ENCODE measurements at places on chromosomes 1 and 21.

- peak; percentile 93 for DNase-seq
Observed at GRCh38 chr1:59976194-59977074, 49.9 kb upstream of the CYP2J2 start.

- DNase-seq: no peak
Observed at GRCh38 chr1:6823793-6824192, 38.5 kb downstream of the CAMTA1 start.

DNA sequence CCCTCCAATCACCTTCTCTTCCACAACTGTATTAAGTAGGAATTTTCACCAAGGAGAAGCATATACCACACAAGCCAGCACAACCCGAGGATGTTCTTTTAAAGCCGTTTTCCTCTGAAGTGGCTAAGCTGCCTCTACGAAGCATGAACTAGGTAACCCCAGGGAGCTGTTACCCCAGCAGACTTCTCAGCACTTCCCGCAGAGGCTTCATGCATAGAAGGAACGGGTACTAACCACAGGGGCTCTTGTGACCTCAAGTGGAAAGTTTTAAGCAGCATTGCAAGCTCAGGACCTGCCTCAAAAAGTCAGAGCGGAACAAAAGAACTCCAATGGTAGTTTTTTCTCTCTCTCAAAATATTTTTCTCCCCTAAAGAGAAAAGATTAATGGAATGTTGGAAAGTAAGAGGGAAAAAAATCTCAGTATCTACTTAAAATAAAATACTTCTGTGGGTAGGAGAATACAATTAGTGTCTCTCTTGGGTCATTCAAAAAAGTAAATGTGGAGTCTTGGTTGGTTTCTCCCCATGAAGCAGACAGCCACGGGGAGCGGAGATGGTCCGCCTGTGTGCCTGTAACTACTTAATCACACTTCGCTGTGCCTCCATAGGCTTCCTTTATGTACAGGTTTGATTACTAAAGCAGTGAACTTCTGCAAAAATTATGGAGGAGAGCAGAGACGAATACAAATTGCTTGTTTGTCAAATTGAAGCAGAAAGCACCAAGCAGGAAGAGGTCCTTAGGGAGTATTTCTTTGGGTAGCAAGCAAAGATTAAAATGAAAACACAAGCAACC lies 40.9 kb downstream of the STX6 start:
- DNase-seq: no peak

DNA sequence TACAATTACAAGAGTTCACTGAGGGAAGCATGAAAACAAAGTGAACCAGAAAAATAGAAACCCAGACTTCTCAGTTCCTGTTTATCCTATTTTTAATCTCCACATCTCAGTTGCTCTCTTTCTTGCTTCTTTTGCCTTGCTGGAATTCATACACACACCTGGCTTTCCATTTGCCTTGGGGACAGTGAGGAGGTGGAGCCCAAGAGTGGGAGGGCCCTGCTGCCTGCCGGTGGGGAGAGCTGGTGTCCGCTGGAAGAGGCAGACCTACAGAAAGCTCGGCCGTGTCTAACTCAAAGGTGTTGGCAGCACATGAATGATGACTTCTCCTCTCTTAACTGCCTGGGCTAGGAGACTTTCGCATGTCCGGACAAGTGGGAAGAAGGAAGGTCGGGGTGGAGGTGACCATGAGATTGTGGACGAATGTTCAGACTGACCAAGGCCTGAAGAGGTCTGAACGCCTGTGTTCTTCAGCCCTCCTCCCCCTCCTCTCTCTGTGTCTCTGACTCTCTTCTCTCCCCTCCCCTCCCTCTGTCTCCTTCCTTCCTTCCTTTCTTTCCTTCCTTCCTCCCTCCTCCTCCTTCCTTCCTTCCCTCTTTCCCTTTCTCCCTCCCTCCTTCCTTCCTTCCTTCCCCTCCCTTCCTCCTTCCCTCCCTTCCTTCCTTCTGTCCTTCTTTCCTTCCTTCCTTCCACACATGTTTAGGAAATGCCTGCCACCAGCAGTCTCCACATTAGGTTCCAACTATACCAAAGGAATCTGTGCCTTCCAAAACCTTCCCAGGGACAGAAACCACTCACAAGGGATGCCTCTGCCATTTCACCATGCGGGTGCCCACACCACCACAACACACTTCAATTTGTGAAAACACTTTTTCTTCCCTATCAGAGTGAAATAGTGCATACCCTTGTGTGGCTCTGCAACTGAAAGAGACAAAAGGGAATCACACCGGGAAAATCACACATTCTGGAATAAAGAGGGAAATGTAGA lies 157.3 kb upstream of the RUNX1 start:
- peak; percentile 74 for DNase-seq

DNA sequence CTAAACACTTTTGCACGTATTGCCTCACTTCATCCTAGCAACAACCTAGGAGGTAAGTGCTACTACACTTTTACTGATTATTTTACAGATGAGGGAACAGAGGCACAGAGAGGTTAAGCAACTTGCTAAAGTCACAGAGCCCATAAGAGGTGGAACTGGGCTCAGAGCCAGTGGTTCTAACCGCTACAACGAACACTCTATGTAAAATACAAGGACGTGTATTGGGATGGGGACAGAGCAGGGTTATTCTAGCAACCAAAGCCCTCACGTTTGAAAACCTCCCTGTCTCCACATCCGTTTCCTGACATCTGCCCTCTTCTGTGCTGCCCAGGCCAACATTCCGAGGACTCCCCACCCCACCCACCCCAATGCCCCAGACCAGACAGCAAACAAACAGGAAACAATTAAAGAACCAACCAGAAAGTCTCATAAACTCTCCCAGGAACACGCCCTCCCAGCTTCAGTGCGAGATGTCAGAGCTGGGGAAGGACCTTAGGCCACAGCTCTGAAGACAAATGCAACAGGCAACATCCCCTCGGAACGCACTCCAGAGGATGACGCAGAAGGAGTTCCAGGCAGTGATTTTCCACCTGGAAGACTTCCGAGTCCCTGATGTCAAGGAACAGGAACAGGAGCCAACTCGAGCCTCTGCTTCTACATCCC lies 41.1 kb downstream of the GLIS1 start:
- no peak for DNase-seq

GRCh38 chr1:152502496-152503180 lies 8.0 kb upstream of the LCE5A start:
- DNase-seq: no peak

- peak; percentile 58 for DNase-seq
Observed at GRCh38 chr1:62024690-62025089, 170.0 kb upstream of the L1TD1 start.

DNA sequence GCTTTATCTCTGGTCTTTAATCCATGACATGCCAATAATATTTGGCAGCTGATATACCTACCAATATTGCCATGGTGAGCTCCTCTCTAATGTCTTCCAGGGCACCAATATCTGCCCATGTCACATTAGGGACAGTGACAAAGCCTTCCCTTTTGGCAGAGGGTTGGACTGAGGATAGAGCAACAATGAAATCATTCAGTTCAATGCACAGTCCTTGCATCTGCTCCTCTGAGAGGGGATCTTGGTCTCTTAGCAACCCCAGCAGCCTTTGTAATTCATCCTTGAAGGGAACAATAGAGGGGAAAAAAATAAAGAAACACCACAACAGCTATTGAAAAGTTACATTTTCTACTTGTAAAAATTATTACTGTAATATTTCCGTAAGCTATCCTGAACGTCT lies 42.3 kb downstream of the NVL start:
- no peak for DNase-seq

DNA sequence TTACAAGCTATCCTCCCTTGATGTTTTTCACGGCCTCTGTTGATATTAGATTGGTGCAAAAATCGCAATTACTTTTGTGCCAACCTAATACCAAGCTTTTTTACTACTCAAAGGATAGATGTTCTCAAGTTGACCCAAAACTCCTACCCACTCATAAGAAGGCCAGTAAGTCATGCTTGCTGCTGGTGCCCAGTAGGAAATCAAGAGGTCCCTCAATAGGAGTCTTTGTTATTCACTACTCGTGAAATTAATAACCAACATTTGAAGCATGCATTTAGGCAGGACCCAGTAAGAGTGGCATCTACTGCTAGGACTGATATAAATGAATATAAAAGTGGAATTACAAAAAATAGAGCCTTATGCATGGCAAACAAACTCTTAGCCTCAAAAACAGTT lies 52.6 kb downstream of the APP start:
- no peak for DNase-seq

- DNase-seq: no peak
Observed at GRCh38 chr1:227390525-227390924, 72.2 kb upstream of the CDC42BPA start.

DNA sequence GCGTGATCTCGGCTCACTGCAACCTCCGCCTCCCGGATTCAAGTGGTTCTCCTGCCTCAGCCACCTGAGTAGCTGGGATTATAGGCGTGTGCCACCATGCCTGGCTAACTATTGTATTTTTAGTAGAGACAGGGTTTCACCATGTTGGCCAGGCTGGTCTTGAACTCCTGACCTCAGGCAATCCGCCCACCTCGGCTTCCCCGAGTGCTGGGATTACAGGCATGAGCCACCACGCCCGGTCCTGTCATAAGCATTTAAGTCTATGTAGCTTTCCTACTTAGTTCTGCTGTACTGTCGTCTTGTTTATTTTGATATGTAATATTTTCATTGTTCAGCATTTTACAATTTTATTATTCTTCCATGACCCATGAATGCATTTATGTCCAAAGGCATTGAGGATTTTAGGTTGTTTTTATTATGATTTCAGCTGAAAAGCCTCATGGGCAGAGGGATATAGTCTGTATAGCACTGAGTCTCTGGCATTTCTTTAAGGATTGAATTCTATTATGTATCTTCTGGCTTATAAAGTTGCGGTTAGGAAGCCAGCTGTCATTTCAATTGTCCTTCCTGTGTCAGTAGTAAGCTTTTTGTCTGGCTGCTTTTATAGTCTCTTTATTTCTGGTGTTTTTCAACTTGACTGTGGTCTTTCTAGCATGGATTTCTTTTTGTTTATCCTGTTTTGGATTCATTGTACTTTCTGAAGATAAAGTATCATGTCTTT lies 9.2 kb downstream of the AGPAT3 start:
- DNase-seq: no peak

DNA sequence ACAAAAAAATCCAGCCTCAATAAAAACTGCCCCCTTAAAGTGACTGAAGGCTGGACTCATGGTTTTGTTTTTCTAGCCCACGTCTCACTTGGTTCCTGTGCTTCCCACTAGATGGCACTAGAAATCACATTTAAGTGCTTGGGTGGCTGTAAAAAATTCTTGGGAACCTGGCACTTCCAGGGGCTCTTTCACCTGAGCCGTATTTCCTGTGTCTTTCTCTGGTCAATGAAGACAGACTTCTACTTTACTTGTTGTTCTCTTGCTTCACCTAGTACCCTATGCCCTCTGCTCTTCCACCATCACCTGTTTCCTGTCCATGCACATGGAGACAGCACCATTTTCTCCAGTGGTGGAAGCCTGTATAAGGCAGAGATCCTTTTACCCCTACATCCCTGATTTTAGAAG lies 20.0 kb downstream of the METTL13 start:
- DNase-seq: peak; percentile 0

GRCh38 chr1:211800925-211801607 lies 29.5 kb downstream of the LPGAT1 start:
- no peak for DNase-seq

GRCh38 chr1:76615253-76616035 lies 251.8 kb upstream of the ST6GALNAC5 start:
- DNase-seq: no peak

- no peak for DNase-seq
Observed at GRCh38 chr1:152179566-152179965, 20.5 kb upstream of the RPTN start.

GRCh38 chr1:73644198-73644597 lies 553.8 kb downstream of the LRRIQ3 start:
- no peak for DNase-seq

DNA sequence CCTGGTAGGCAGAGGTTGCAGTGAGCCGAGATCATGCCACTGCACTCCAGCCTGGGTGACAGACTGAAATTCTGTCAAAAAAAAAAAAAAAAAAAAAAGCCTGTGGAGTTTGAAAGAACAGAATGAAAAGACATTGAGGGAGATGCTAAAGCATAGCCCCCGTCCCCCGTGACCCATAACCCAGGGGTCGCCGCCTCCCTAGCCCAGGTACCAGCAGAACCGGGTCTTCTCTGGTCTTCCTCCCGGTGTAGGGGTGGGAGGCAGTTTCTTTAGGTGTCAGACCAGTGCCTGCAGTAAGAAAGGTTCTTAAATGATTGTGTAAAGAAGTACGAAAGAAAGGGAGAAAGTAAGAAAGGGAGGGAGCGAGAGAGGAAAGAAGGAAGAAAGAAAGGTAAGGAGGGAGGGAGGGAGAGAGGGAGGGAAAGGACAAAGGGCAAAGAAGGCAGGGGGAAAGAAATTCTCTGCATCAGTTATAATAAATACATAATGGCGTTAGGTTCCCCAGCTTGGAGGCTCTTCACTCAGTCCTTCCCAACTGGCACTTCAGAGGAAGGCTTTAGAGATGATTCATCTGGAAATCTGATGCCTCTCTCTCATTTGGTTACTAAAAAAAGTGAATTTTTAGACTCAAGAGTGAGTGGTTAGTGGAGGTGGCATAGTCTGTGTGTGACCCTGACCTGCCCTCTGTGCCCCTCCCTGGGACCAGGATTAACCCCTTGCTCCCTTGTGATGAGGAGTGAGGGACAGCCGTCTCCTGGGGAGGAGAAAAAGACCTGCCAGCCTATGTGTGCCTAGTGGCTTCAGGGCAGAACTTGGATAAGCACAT lies 1.1 kb downstream of the IL24 start:
- DNase-seq: no peak

- DNase-seq: no peak
Observed at GRCh38 chr21:45424854-45425795, 20.2 kb downstream of the COL18A1 start.

- no peak for DNase-seq
Observed at GRCh38 chr1:116886291-116886878, 23.3 kb upstream of the PTGFRN start.

- no peak for DNase-seq
Observed at GRCh38 chr21:38273745-38274542, 17.2 kb downstream of the KCNJ15 start.

DNA sequence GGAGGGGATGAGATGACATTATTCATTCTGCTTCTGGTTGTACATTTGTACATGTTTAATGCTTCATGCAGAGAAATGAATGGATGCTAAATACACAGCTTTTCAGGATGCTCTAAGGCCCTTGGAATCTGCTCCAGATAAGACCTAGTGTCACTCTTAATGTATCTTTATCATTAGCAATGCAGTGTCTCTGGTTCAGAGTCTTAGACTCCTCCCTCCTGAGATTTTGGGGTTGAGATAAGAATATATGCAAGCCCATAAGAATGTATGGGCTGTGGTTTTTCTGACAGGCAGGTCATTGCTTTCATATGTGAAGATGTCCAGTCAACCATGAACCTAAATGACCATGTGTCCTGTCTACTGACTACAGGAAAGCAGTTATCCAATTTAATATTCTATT lies 415.5 kb downstream of the RPS6KC1 start:
- DNase-seq: no peak

GRCh38 chr1:186057086-186057485 lies 318.0 kb downstream of the TPR start:
- no peak for DNase-seq

DNA sequence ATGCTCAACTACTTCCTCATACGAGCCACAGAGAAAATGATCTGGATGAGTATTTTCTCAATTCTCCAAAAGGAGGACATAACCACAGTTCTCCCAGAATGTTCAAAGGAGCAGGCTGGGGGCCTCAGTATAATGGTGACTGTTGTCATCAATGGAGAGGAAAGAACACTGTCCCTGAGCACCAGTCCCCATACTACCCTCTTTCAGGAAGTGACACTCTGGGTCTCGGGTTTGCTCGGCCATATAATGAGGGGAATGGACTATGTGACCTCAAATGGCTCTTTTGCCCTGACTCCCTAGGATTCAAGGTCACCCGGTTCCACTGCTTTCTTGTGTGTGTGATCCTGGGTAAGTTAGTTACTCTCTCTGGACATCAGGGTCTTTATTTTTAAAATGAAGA lies 22.8 kb downstream of the SLC9A1 start:
- no peak for DNase-seq
